Astrocyte (in vitro differentiated cells and primary cell): ENCODE measurements at places on chromosomes 5 and 9. TPM values are rescaled to one million over a fixed set of nuclear protein-coding genes. Genes with fewer than 3 reads are reported as not detected.

- H3K27ac ChIP-seq, result peak overlapping the region; percentile 64
- DNase-seq, result peak; percentile 93
- H3K4me1 ChIP-seq, result peaks cover 20% of the 10 kb centered on the region
- H3K4me3 ChIP-seq, result no peak overlapping the region
Measured at GRCh38 chr5:129820-130219, 37.9 kb downstream of the PLEKHG4B start.

- H3K4me3 ChIP-seq, result no peak overlapping the region
- no peaks in the 10 kb centered on the region for H3K36me3 ChIP-seq
Measured at GRCh38 chr9:34428325-34428958, 29.9 kb downstream of the FAM219A start.

DNA sequence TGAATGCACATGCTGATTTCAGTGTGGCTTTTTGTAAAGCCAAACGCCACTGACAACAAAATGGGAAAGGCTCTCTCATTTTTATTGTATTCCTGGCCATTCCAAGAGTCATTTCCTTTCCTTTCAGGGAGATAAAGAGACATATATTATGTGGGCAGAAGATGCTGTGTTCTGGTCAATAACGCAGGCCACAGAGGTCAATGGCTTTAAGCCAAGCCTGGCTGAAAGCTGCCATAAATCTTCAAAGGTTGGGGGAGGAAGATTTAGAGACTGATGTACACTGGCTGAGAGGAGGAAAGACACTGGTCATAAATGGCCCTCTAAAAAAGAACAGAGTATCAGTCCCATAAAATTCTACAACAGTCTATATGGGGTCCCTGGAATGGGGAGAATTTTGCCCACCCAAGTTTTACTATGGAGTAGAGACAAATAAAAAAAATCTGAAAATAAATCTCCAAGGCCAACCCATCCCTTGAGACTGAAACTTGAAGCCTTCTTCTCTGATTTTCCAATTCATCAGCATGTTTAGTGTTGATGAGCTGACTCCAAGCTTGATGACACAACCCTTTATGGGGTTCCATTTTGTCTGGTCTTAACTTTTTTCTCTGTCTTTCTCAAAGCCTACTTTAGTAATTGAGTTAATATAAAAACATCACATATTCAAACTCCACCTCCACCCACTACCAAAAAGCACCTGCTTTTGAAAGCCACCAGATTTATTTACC, 152.1 kb upstream of the SLC24A2 start:
- H3K27me3 ChIP-seq, result peaks cover 6% of the 10 kb centered on the region
- no peak overlapping the region for H3K4me3 ChIP-seq
- no peak for DNase-seq
- H3K4me1 ChIP-seq, result no peaks in the 10 kb centered on the region
- H3K27ac ChIP-seq, result no peak overlapping the region
- H3K36me3 ChIP-seq, result no peaks in the 10 kb centered on the region

DNA sequence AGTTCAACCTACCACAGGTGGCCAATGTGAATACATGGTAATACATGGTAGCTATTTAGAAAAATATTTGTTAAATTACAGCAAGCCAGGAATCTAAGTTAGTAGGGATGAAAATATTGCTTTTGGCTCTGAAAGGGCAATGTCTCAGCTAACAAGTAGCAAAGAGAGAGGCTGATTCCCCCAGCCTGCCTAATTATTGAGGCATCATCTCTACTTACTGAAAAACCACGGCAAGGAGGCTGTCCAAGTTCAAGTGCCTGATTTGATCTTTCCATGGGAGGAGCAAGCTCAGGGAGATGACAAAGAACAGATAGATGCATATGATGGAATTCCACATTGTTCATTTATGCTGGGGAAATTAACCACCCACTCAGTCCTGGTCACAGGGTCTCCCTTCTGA, 28.7 kb upstream of the UBTD2 start:
- H3K27me3 ChIP-seq, result no peaks in the 10 kb centered on the region
- no peak overlapping the region for H3K27ac ChIP-seq
- no peak overlapping the region for H3K4me3 ChIP-seq
- peaks cover 9% of the 10 kb centered on the region for H3K4me1 ChIP-seq
- peak; percentile 48 for DNase-seq
- H3K36me3 ChIP-seq, result no peaks in the 10 kb centered on the region

The SPINK13 gene
- total RNA-seq, result not detected in 2 replicates

- H3K27me3 ChIP-seq, result no peaks in the 10 kb centered on the region
- no peak for DNase-seq
- no peaks in the 10 kb centered on the region for H3K4me1 ChIP-seq
- H3K4me3 ChIP-seq, result no peak overlapping the region
Measured at GRCh38 chr9:135554718-135555117, 6.8 kb upstream of the PAEP start.

The MYOZ3 gene
- 5.5 and 9.4 TPM in 2 replicates for total RNA-seq

DNA sequence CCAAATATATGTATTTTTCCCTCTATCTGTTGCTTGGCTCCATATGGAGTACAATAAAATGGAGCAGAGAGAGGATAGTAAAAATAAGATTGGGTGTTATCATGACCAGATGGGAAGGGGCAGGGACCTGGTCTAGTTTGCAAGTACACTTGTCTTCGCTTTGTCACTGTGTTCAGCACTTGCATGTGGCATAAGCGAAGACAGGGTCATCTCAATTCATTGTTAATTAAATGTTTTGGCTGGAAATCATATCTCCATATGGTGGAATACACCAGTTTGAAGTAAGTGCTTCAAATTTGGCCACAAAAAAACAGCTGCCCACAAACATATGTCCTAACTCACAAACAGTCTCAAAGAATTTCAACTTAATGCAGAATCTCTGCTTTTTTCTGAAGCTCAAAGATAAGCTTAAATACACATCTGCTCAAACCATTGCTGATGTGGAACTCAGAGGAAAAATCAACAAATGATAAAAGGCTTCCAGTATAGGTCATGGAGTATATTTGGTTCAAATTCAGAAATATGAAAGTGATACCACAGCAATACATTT, 865.4 kb downstream of the TLE4 start:
- DNase-seq, result no peak
- H3K4me1 ChIP-seq, result no peaks in the 10 kb centered on the region
- H3K27ac ChIP-seq, result no peak overlapping the region
- no peaks in the 10 kb centered on the region for H3K27me3 ChIP-seq
- no peaks in the 10 kb centered on the region for H3K36me3 ChIP-seq
- H3K4me3 ChIP-seq, result no peak overlapping the region

GRCh38 chr5:118193194-118193905, 795.0 kb downstream of the DTWD2 start:
- no peak overlapping the region for H3K27ac ChIP-seq
- no peaks in the 10 kb centered on the region for H3K27me3 ChIP-seq
- H3K4me3 ChIP-seq, result no peak overlapping the region
- H3K4me1 ChIP-seq, result no peaks in the 10 kb centered on the region
- peak; percentile 10 for DNase-seq

- H3K36me3 ChIP-seq, result no peaks in the 10 kb centered on the region
- no peak for DNase-seq
- H3K4me1 ChIP-seq, result peaks cover 2% of the 10 kb centered on the region
- no peaks in the 10 kb centered on the region for H3K27me3 ChIP-seq
- no peak overlapping the region for H3K27ac ChIP-seq
Measured at GRCh38 chr5:98217138-98217537, 556.3 kb upstream of the RGMB start.

DNA sequence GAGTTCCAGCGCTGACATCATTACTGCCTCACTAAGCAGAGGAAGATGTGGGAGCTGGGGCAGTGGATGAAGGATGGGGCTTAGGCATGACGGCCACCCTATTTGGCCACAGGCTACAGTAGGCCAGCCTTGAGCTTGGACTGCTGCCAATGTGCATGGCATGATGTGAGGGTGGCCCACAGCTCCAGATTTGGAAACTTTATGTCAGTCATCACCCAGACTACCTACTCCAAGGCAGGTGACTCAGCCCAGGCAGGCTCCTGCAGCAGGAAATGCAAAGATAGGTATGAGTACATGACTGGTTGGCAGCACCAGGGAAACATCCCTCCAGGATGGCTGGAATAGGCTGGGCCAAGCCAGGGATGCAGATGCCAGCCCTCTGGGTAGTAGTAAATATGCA, 303.6 kb downstream of the SPOCK1 start:
- no peaks in the 10 kb centered on the region for H3K27me3 ChIP-seq
- DNase-seq, result no peak
- H3K4me1 ChIP-seq, result peaks cover 26% of the 10 kb centered on the region
- no peak overlapping the region for H3K27ac ChIP-seq
- H3K36me3 ChIP-seq, result no peaks in the 10 kb centered on the region

DNA sequence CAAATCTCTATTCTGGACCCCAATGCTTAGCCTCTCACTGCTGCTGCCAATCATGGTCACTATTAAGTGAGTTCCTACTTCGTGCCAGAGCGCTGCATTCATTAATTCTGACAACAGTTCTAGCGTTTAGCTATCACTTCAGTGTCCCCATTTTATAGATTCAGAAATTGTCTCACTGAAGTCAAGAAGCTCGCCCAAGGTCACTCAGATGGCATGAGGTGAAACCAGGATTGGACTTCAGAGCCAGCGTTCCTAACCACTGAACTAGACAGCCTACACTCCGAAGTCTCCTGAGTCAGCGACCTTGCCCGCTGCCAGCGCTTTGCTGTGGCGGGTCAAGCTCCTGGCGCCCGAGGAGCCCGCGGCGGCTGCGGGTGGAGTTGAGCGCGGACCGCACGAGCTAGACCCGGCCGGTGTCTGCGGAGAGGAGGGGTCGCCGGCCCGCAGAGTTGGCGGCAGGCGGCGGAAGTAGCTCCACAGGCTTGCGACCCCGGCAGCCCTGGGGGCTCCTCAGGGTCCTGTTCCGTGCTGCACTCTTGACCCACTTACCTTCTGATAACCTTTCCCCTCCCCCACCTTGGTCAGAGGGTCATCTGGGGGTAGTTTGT, 2.1 kb upstream of the GABRB2 start:
- peaks cover 19% of the 10 kb centered on the region for H3K27me3 ChIP-seq
- H3K4me3 ChIP-seq, result peak overlapping the region; percentile 13
- no peak overlapping the region for H3K27ac ChIP-seq
- no peak for DNase-seq

- H3K36me3 ChIP-seq, result no peaks in the 10 kb centered on the region
- no peak overlapping the region for H3K27ac ChIP-seq
- no peak overlapping the region for H3K4me3 ChIP-seq
- no peaks in the 10 kb centered on the region for H3K27me3 ChIP-seq
- no peaks in the 10 kb centered on the region for H3K4me1 ChIP-seq
- no peak for DNase-seq
Measured at GRCh38 chr9:27800159-27800558, 226.9 kb upstream of the C9orf72 start.

- no peak overlapping the region for H3K27ac ChIP-seq
- H3K27me3 ChIP-seq, result no peaks in the 10 kb centered on the region
- no peaks in the 10 kb centered on the region for H3K4me1 ChIP-seq
- DNase-seq, result no peak
- no peaks in the 10 kb centered on the region for H3K36me3 ChIP-seq
Measured at GRCh38 chr9:17725399-17726010, 146.6 kb downstream of the SH3GL2 start.

- H3K4me1 ChIP-seq, result peaks cover 25% of the 10 kb centered on the region
- no peak overlapping the region for H3K4me3 ChIP-seq
- H3K27me3 ChIP-seq, result no peaks in the 10 kb centered on the region
- H3K27ac ChIP-seq, result peak overlapping the region; percentile 99
Measured at GRCh38 chr9:130128251-130128650, 44.0 kb upstream of the NCS1 start.

DNA sequence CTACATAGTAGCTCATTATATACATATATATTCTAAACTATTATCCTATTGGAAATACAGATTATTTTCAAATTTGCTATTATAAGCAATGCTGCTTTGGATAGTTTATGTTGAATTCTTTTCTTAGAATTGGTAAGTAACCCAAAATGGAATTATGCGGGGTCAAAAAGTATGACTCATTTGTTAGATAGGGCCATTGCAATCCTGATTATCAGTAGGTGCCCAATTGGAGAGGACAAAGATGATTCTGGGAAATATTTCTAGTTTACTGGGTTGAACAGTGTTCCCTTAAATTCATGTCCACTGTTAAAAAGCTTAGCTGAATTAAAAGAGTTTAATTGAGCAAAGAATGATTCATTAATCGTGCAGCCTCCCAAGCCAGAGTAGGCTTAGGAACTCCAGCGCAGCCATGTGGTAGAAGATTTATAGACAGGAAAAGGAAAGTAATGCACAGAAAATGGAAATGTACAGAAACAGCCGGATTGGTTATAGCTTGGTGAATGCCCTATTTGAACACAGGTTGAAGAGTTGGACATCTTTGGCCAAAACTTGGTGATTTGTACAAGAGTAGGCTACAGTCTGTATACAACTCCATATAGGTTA, 81.8 kb downstream of the GDNF start:
- H3K36me3 ChIP-seq, result no peaks in the 10 kb centered on the region
- H3K4me3 ChIP-seq, result no peak overlapping the region
- H3K27me3 ChIP-seq, result no peaks in the 10 kb centered on the region
- no peak for DNase-seq
